ENCODE measurements at places on chromosomes 7 and 10.

- DNase-seq, result no peak
- H3K27ac ChIP-seq, result no peak overlapping the region
- peaks cover 75% of the 10 kb centered on the region for H3K27me3 ChIP-seq
- H3K36me3 ChIP-seq, result peaks cover 7% of the 10 kb centered on the region
- H3K4me3 ChIP-seq, result peak overlapping the region; percentile 12
Observed at GRCh38 chr10:75407224-75407712, 5.7 kb upstream of the ZNF503 start.

- H3K4me1 ChIP-seq, result no peaks in the 10 kb centered on the region
- H3K27ac ChIP-seq, result no peak overlapping the region
- no peaks in the 10 kb centered on the region for H3K27me3 ChIP-seq
- H3K4me3 ChIP-seq, result no peak overlapping the region
- no peaks in the 10 kb centered on the region for H3K36me3 ChIP-seq
- DNase-seq, result no peak
Observed at GRCh38 chr7:120442838-120443237, 169.9 kb downstream of the KCND2 start.

- H3K27ac ChIP-seq, result peak overlapping the region; percentile 97
- peak; percentile 6 for DNase-seq
- H3K36me3 ChIP-seq, result no peaks in the 10 kb centered on the region
- no peaks in the 10 kb centered on the region for H3K27me3 ChIP-seq
- peak overlapping the region; percentile 94 for H3K4me3 ChIP-seq
Observed at GRCh38 chr10:73625004-73625883, 16.0 kb downstream of the MYOZ1 start.

GRCh38 chr7:22633286-22633953 lies 93.6 kb upstream of the IL6 start:
- peaks cover 38% of the 10 kb centered on the region for H3K27me3 ChIP-seq
- H3K36me3 ChIP-seq, result no peaks in the 10 kb centered on the region
- DNase-seq, result no peak
- H3K4me3 ChIP-seq, result no peak overlapping the region

DNA sequence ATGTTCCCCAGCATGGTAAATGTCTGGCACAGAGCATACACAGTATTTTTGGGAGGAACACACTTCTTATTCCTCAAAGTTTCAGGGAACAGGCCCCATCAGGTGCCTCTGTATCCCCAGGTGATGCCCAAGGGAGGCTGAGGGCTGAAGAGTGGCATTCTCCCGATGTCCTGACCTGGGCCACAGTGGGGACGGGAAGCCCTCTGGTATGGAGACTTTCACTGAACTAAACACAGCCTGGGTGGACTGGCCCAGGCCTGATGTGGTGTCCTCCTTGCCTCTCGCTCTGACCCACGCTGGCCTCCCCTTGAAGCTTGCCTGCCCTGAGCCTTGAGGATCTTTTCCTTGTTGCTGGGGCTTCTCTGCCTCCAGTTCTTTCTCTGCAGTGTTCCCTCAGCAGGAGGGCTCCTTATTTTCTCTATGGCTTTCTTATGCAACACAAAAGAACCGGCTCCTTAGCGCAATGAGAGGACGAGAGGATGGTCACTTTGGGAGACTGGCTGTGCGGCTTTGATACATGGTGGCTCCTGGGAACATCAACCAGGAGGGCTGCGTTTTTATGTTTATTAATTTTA lies 157.5 kb upstream of the TNS3 start:
- peaks cover 8% of the 10 kb centered on the region for H3K27me3 ChIP-seq
- no peaks in the 10 kb centered on the region for H3K36me3 ChIP-seq
- H3K27ac ChIP-seq, result no peak overlapping the region
- H3K4me3 ChIP-seq, result no peak overlapping the region
- no peak for DNase-seq

DNA sequence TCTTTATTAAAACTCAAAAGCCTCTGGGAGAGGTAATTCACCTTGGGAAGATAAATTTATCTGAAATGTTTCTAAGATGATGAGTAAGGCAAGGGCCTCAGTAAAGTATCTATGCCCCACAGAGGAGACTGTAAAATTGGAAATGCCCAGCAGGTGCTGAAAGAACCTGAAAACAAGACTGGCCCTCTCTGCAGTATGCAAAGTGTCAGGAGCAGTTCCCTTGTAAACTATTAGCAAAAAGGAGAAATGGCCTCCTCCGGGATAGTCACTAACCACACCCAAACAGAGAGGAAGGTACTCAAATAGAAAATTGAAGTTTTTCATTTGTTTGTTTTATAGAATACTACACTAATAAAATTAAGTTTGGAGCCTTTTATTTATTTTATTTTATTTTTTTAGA lies 81.2 kb downstream of the FZD1 start:
- H3K27ac ChIP-seq, result no peak overlapping the region
- no peaks in the 10 kb centered on the region for H3K36me3 ChIP-seq
- no peaks in the 10 kb centered on the region for H3K27me3 ChIP-seq

- H3K27ac ChIP-seq, result no peak overlapping the region
- peaks cover 17% of the 10 kb centered on the region for H3K36me3 ChIP-seq
- H3K4me1 ChIP-seq, result peaks cover 13% of the 10 kb centered on the region
- no peak for DNase-seq
- H3K4me3 ChIP-seq, result no peak overlapping the region
- no peaks in the 10 kb centered on the region for H3K27me3 ChIP-seq
Observed at GRCh38 chr10:33095867-33096815, 138.1 kb upstream of the ITGB1 start.

GRCh38 chr7:44761207-44762161 lies 12.8 kb downstream of the ZMIZ2 start:
- no peak overlapping the region for H3K4me3 ChIP-seq
- H3K27ac ChIP-seq, result no peak overlapping the region
- H3K27me3 ChIP-seq, result no peaks in the 10 kb centered on the region
- no peak for DNase-seq

All from naive thymus-derived CD8-positive, alpha-beta T cell (primary cell).